Kidney (tissue), 22 donors: ENCODE measurements at places on chromosomes 13 and 19. TPM values are rescaled to one million over a fixed set of nuclear protein-coding genes. Genes with fewer than 3 reads are reported as not detected.

- no peak for DNase-seq
Measured at GRCh38 chr19:43784241-43784980, 3.6 kb upstream of the KCNN4 start.

DNA sequence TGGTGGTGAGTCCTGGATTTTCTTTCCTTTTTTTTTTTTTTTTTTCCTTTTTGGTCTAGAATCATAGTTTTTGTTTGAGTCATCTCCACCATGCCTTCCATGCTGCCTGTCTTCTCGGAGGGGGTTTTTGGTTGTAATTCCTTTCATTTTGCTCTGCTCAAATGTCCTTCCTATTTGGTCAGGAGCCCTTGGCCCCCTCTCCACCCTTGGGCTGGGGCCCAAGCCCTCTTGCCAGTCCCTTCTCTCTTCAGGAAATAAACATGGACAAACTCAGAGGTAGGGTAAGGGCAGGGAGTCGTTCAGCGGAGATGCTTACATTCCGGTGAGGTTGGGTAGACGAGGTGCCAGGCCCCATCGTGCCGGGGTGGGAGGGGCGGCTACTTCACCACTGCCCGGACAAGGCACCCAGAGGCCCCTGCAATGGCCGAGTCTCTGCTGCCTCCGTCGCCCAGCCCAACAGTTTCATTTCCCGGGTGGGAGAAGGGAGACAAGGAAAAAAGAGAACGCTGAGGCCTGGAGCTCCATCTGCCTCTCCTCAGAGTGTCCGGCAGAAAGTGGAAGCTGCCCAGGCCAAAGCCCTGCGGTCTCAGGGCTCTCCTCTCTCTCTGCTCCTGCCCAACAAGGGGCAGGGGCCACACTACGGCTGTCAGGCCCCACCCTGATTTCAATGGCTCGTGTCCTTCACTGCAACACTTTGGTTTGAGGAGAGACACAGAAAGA lies 12.7 kb downstream of the ZNF574 start:
- no peak for DNase-seq

GRCh38 chr19:1605236-1606137 lies at the start of gene UQCR11:
Gene UQCR11, minus strand, starts transcription at chr19:1605462. Its CDS starts 53 bp downstream, at chr19:1605409.
- peak; percentile 98 for DNase-seq

DNA sequence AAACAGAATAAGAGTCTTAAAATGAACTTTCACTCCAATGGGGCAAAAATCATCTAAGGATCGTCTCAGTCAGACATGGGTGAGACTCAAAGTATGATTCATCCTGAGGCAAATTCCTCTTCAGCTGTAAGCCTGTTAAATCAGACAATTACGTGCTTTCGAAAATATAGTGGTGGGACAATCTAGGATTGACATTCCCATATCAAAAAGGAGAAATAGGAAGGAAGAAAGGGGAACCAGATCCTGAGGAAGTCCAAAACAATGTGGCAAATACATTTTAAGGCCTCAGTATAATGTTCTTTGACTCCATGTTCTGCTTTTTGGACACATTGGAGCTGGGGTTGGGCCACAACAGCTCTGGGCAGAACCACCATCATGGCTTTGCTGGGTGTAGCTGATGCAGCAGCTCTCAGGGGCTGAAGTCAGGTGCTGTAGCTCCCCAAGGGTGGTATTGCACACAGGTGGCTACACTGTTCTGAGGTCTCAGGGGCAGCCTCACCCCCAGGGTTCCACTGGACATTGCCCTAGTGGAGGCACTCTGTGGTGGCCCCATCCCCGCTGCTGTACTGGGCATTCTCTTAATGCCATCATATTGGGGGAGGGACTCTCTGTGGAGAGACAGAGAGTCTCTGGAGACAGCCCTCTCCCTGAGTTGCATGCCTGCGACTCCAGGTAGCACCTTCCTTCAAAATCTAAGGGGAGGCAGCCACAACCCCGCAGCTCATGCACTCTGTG lies 5.7 kb upstream of the FPR3 start:
- no peak for DNase-seq

GRCh38 chr13:41418027-41418426 lies 39.3 kb upstream of the RGCC start:
- DNase-seq, result no peak

DNA sequence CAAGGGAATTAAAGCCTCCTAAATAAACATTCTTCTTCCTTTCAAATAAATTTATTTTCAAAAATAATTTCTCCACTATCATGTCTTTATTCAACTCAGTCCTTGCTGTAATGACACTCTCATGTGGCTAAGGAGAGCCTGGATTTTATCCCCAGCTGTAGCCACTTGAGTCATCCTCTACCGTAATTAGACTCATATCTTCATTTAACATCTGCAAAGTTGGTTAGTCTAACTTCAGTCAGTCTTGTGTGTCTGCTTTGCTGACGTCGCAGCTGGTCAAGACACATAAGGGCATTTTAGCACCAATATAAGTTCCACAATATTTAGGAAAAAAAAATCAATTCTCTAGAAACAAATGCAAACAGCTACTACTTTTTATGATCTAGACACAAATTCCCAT lies 776.4 kb upstream of the ATXN8OS start:
- DNase-seq, result no peak

DNA sequence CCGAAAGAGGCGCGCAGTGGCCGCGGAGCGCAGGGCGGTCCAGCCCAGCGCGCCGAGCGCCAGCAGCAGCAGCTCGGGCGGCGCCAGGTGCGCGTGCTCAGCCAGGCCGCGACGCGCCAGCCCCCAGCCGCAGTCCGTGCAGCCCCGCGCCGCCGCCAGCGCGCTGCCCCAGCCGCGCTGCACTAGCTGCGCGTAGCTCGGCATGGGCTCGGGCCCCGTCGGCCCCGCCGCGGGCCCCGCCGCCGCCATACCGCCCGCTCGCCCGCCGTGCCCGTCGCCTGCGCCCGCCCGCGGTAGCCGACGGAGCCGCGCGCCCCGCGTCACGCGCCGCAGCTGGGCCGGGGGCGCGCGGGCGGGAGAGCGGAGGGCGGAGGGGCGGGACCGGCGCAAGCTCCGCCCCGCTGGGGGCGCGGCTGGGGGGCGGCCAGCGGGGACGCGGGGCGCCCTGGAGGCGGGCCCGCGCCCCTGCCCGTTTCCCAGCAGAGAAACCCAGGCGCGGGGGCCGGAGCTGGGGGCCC lies at the start of gene CERS1:
Gene CERS1 (minus strand): TSS at position 335 of the 518 bp plus-strand sequence. CDS start 86 bp downstream, at position 249.
- no peak for DNase-seq

Gene ZNF491
- total RNA-seq, result 2.5 TPM

Gene SLITRK1
- total RNA-seq, result not detected

Gene CCL25
- total RNA-seq, result not detected

Gene ZNF283
- 12.7 TPM for total RNA-seq

Gene KIR2DL3
- total RNA-seq, result 0.25 TPM
